ENCODE measurements at places on chromosomes 6 and 20.

DNA sequence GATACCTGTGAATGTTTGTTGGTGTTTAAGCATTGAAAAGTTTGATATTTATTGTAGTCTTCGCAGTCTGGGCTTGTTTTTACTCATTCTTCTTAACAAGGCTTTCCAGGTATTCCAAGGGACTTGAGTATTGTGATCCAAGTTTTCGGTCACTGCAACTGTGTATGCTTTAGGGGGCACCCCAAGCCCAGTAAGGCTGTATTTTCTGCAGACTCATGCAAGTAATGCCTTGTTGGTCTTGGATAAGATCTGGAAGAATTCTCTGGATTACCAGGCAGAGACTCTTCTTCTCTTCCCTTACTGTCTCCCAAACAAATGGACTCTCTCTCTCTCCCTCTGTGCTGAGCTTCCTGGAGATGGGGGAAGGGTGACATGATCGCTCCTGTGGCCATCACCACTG, 82.1 kb downstream of the RFPL4B start:
- DNase-seq = peak; percentile 19

- DNase-seq = no peak
Measured at GRCh38 chr20:59221049-59221706, 57.6 kb downstream of the ZNF831 start.

DNA sequence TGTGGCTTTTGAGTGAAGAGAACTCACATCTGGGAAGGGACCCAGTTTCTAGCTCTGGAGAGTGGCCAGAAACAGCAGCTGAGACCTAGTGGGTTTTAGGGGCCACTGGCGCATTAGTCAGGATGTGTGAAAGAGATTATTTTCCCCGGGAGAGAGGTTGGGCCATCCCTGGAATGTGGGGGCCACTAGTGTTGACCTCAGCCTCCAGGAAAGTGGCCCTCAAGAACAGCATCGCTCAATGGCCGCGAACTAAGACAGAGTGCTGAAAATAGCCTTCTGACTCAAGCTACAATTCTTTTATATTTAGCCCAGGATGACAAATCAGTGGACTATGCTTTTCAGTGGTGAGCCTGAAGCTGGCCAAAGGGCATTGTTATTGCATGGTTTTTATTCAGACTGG, 210.4 kb upstream of the RNF24 start:
- DNase-seq = peak; percentile 94

DNA sequence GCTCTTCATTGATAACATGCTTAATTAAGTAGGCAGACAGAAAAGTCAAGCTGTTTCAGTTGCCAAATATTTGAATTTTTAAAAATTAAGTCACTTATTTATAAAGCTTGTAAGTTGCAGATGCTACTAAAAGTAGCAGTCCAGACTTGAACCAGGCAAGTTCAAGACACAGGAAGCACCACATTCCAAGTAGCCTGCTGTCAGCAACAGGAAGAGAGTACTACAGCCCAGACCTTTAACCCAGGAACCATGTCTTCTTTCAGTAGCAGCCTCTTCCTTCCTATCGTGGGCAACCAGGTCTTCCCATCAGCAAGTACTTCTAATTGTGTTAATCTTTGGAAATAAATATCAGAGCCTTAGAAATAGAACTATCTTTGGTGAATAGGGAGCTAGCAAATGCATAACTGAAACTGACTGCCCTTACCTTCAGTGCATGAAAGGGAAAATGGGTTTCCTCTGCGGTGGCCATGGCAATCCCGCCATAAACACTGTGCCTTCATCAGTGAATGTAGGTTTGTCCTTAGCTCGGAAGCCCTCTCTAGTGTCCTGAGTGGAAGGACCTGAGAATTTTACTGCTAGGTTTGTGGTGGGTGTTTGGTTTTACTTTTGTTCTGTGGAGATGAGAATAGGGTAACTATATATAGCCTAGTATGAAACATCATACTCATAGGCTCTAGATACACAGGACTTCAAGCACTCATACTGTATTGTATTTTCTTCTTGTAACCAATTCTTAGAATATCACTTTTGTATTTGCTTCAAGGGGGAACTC, 95.6 kb downstream of the SYCP2 start:
- DNase-seq = no peak

GRCh38 chr20:60984666-60985065, 267.4 kb upstream of the CDH4 start:
- DNase-seq = no peak

- no peak for DNase-seq
Measured at GRCh38 chr6:8941577-8941976, 506.2 kb upstream of the SLC35B3 start.

DNA sequence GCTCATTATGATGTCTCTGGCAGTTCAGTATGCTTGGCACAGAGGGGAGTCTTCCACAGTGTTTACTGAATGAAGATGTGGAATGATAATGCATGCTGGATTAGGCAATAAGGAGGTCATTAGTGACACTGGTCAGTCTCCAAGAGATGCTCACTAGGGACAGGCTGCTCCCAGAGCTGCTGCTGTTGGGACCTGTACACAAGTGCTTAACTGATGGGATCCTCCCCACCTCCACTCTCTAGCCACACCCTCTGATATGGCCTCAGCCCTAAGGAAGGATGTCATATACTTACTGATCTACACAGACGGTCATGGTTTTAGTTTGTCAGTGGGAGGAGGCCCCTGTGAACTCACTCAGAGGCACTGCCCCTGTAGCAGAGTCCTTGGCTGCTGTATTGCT, 73.4 kb downstream of the MYB start:
- no peak for DNase-seq

DNA sequence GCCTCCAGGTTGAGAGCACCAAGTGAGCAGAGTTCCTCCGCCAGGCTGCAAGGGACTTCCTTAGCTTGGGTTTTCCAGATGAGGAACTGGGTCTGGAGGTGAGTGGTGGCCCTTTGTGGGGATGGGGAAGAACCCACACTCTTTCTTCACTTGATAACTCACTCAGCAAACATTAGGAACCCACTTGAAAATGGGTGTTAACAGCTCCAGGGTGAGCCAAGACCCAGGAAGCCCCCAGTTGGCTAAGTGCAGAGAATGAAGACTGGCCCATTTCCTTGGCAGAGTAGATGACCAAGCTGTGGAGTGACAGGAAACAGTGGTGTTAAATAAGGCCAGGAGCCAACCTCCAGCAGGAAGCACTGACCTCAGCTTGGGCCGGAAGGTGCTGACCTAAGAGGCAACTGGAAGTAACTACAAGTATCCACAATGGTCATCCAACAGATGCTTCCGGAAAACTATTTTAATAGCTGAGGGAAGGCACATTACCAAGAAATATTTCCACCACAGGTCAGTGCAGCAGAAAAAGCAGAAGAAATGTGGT, 22.7 kb downstream of the MRPL14 start:
- DNase-seq = no peak

DNA sequence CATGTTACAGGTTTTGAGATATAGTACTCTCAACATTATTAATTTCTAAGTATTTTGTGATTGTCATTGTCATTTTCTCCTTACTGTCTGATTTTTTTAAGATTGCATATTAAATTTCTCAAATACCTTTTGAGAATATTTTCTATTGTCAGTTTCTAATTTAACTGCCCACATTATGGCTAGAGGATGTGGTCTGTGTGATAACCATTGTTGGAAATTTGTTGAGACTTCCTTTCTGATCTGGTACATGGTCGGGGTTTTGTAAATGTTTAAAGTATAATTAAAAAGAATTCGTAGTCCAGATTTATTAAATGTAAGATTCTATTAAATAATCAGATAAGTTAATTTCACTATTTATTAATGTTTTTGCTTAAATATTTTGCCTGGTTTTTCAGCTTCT, 60.1 kb downstream of the SLX4IP start:
- DNase-seq = no peak

- no peak for DNase-seq
Measured at GRCh38 chr6:37047346-37047688, 41.9 kb downstream of the FGD2 start.

GRCh38 chr20:23125625-23126191, 39.6 kb upstream of the CD93 start:
- peak; percentile 75 for DNase-seq

- DNase-seq = no peak
Measured at GRCh38 chr6:92174398-92175073, 1244.8 kb downstream of the EPHA7 start.

GRCh38 chr6:72776456-72776855, 154.6 kb downstream of the KCNQ5 start:
- DNase-seq = no peak

DNA sequence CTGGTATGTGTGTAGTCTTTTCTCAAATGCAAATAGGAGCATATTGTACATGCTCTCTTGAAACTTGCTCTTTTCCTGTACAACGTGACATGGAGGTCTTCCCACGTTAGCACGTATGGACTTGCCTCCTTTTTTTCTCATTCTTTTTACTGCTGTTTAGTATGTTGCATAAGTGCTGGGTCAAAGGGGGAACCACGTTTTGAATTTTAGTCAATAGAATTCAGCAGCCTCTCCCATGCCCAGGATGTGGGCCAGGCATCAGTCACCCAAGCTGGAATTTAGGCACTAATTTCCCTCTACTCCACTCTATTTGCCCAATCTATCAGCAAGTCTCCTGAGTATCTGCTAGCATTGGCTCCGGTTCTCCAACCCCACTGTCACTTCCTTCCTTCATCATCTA, 41.5 kb upstream of the RNF24 start:
- DNase-seq = no peak

DNA sequence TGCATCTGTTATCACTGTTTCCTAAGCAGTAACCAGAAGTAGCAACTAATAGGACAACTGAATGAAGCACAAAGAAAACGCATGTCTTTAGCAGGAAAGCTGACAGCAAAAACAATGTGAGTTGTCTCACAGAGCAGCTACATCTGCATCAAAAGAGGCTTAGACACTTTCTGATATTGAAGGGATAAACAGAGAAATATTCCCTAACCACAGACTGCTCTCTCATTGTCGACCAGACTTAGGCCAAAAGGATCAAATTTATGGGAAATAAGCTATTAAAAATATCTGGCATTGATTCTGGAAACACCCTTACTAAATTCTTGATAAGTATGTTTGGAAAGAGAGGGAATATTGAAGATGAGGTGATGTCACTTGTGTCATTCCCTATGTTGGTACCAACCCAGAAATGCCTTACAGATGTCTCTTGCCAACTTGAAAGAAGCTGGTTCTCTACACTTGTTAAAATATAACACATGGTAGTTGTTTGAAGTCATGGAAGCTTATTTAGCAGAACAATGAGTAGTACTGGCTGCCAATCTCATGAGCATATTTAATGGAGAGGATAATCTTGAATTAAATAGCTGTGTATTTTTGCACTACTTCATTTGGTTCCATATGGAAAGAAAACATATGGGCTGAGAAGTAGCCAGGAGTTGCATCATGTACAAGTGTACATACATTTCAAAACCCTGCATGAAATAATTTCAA, 929.3 kb upstream of the MAN1A1 start:
- DNase-seq = no peak

DNA sequence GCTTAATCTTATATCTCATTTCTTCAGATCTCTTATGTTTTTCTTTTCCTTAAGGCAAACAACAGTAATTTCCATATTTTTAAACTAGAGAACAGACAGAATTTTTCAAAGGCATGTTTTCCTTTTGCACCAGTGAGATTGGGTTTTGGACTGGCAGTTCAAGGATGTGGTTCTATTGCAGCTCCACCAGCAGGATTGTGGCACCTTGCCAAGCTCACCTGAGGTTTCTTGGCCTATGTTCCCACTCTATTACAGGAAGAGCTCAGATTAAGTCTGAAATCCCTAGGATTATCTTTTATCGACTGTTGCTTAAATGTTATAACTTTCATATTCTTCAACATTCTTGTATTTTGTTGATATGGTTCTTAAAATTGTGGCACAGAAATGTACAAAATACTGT, 218.9 kb downstream of the PLCB4 start:
- no peak for DNase-seq

- no peak for DNase-seq
Measured at GRCh38 chr20:20331817-20332216, 36.1 kb upstream of the INSM1 start.

DNA sequence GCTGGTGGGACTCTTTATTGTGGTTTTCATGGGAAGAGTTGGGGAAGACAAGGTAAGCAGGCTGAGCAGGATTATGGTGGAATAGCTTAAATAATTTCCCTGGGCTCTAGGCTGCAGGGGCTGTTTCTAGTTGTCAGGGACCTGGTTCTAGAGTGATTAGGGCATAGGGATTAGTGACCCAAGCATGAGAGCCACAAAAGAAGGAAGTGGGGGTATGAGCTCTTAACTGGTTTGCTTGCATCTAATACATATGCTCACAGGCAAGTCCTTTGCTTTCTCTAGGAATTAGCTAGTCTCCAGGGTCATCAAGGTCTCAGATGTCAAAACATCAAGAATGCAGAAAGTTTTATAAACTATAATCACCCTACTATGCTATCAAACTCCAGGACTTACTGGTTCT, 67.5 kb upstream of the NRN1 start:
- DNase-seq = no peak

- no peak for DNase-seq
Measured at GRCh38 chr6:168130697-168131371, 51.8 kb upstream of the FRMD1 start.

GRCh38 chr6:16450821-16451220, 212.4 kb downstream of the GMPR start:
- peak; percentile 60 for DNase-seq

GRCh38 chr6:139398658-139399057, 24.2 kb upstream of the CITED2 start:
- DNase-seq = no peak

DNA sequence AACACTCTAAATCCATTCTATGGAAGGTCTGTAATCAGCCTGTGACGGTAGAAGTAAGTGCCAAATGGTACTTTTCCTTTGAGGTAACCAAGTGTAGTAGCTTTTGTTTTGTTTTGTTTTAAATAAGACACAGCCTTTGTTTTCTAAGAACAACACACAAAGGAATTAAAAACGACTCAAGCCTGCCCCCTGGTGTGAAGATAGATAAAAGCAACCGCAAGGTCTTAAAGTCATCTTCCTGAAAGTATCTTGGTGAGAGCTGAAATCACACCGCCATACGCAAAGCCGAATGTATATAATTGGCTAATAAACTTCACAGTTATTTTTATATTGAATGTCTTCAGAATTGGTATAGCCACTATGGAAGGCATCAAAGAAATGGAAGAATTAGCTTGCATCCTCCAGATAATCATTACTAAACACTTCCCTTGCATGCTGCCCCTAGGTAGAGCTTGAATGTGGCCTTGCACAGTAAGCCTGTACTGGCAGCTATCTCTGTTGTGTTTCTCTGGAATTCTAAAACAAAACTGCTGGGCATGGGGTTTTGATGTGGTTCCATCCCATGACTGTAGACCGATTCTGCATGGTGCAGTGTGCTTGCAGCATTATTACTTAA, 95.6 kb downstream of the LAMP5 start:
- DNase-seq = peak; percentile 67

- no peak for DNase-seq
Measured at GRCh38 chr20:45449528-45449927, 20.0 kb upstream of the WFDC2 start.

DNA sequence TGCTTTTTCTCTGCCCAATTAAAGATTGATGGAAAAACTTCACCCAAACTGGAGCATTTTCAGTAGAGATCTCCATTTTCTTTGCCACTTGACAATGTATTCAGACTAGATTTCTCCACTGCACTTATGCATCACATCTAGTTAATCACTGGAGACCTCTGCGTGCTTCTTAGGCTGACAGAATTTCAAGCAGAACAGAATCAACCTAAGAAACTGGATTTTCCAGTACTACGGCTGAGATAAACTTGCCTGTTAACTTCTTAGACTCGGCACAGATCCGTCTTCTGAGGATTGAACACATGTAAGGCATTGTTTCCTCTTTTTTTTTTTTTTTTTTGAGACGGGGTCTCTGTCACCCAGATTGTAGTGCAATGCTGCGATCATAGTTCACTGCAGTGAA, 139.2 kb downstream of the LRRC1 start:
- no peak for DNase-seq

GRCh38 chr6:2404211-2404929, 159.0 kb upstream of the GMDS start:
- no peak for DNase-seq

Measured in iris pigment epithelial cell (primary cell).